ENCODE measurements at places on chromosomes 7 and 10.
A peak's percentile ranks its signal among the peaks of the same experiment; 100 is the strongest.

- DNase-seq: no peak
Measured at GRCh38 chr10:16904049-16904448, 86.8 kb upstream of the RSU1 start.

DNA sequence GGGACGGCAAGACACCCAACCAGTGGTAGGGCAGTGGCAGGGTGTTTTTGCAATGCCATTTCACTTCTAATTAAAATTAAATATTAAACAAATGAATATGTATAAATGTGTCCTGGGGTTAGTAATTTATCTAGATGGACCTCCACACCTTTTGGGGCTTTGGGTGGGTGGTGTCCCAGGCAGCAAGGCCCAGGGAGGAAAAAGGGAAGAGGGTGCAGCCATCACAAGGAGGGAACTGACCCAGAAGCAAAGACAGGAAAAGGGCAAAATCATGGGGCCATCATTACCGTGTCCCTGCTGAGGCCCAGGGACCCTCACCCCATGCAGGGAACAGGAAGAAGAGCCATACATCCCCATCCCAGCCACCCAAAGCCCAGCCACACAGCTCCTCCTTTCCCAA is 204.6 kb downstream of the GRID1 start:
- DNase-seq: no peak

GRCh38 chr10:86033581-86033980 is 333.0 kb downstream of the GRID1 start:
- DNase-seq: no peak

- DNase-seq: no peak
Measured at GRCh38 chr10:128367807-128368206, 241.6 kb upstream of the MKI67 start.

- DNase-seq: no peak
Measured at GRCh38 chr10:131024259-131025131, 287.0 kb downstream of the TCERG1L start.

DNA sequence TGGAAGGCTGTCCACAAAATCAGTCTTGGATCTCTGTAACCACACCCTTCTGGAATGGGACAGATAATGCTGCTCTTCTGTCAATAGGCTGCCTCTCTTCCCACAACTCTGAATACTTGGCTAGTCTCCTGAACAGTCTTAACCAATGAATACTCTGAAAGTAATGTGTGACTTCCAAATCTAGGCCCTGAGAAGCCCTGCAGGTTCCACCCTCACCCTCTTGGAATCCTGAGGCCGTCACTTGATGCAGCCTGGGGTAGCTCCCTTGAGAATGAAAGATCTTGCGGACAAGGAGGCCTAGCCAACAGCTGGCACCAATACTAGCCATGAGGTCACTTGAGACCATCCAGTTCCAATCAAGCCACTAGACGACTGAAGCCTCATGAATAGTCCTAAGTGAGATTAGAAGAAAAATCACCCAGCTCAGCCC is 109.2 kb downstream of the ARHGAP12 start:
- DNase-seq: no peak

- no peak for DNase-seq
Measured at GRCh38 chr10:28008054-28008453, 9.2 kb upstream of the ODAD2 start.

DNA sequence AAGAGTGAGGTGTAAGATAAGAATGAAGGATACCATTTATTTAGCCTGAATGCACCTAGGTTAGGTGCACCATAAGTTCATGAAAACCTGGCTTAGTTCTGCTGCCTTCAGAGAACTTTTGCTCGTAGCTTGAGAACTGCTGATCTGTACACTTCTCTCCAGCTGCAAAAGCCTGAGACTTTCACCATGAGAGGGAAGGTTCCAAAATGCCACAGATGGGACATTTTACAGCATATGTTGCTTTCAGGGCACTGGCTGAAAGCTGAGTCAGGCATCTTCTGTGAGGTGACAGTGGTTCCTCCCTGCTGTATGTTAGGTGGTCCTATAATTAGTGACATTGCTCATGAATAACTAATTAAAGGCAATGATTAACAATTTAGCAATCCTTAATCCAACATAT is 298.3 kb downstream of the GALNT17 start:
- no peak for DNase-seq

GRCh38 chr10:29345144-29345909 is 56.5 kb downstream of the LYZL1 start:
- DNase-seq: no peak

DNA sequence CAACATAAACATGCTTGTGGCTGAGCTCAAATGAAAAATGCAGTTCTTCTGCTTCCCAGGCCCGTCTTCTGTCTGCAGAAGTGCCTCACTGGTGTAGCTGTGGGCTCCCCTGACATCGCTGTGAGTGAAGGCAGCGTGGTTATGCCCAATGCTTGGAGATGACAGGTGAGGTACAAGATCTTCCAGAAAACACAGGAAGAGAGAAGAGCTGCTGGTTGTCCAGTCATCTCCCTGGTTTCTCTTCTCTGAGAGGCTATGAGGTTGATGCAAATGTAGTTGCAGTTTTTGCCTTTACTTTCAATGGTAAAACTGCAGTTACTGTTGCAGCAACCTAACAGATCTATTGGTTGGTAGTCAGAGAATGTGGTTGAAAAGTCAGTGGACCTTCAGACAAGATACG is 223.6 kb downstream of the GATA3 start:
- DNase-seq: no peak

DNA sequence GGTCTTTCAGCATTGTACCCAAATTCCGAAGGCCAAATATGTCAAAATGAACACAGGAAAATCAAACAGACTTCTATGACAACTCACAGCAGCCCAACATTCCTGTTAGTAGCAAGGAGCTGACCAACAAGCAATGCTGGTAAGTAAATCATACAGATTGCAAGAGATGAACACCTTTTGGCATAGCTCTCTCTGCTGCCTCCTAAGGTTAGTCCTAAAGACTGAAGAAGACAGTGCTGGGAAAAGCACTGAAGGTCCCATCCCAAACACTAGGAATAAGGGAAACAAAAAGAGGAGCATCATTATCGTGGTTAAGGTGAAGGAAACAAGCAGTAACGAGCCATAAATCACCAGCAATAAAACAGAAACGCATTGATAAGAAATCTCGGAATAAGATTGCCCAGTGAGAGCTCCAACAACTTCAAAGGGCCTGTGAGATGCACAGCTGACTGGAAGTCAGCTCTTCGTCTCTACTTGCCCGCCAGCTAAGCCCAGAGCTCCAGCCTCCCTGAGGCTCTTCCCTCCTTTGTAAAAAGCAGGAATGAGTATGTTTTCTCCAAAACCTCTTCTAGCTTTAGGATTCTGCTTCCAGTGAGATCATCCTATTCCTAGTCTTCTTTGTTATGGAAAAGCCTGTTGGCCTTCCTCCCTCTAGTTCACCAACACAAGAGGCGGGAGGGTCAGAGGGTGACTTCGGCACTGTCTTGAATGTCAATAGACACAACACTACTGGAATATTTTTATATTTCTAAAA is 15.3 kb downstream of the NUDT5 start:
- peak; percentile 68 for DNase-seq

DNA sequence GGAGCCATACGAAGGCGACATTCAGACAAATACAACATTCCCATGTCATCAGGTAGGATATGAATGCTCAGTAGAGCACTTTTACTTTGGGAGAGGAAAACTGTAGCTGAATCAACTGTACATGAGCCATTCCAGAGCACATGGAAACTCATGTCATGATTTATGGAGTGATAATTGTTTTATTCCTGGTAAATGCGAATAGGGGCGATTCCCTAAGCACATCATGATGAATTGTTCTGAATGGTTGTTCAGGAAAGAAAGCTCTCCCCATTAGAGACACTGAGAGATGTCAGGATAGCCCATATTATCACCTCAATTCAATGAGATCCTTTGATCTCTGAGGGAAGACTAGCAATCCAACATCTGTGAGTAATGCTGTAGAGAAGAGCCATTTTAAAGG is 243.6 kb downstream of the FOXP2 start:
- no peak for DNase-seq

DNA sequence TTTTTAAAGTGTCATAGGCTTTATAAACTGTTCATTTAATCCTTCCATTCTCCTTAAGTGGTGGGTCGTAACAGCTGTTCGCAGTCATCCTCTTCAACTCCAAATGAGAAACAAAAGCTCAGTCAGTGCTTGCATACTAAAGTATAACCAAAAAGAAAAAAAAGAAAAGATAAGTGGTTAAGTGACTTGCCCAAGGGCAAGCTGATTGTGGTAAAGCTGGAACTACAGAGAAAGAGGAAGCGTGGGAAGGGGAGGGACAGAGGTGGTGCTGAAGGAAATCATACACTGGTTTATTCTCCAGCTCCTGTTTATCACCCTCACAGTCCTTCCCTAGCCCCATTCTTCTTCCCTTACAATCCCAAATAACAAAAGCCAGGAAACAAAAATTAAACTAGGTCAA is 29.6 kb downstream of the IDE start:
- peak; percentile 3 for DNase-seq

DNA sequence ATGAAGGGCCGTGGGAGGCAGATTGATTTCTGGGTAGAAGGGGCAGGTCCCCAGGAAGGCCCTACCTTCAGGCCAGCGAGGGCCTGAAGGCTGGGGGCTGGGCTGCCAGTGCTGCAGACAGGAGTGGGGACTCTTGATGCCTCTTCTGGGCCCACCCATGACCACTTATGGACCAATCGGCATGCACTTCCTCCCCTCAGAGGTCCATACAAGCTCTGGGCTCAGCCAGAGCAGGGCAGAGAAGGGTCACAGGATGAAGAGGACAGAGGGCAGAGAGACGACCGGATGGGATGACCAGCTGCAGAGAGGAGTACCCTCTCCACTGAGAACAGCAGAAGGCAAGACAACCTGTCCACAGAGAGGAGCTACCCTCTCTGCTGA is 120.1 kb downstream of the DYNC2I1 start:
- no peak for DNase-seq

DNA sequence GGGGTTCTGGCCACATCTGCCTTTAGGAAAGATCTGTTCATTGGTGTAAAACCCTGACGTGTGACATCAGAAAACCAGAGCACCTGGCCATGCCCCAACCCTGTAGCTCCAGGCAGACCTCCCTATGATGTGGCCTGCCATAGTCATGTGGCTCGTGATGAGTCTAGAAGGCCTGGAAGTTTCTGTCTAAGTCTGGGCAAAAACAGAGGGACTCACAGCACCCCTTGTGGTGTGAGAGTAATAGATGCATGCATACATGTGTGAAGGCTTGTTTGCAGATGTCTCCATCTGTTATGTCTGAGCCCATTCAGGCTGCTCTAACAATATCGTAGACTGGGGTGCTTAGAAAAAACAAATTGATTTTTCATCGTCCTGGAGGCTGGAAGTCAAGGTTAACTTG is 309.3 kb downstream of the PAXIP1 start:
- DNase-seq: no peak

GRCh38 chr7:31284106-31284505 is 56.4 kb downstream of the NEUROD6 start:
- DNase-seq: no peak

DNA sequence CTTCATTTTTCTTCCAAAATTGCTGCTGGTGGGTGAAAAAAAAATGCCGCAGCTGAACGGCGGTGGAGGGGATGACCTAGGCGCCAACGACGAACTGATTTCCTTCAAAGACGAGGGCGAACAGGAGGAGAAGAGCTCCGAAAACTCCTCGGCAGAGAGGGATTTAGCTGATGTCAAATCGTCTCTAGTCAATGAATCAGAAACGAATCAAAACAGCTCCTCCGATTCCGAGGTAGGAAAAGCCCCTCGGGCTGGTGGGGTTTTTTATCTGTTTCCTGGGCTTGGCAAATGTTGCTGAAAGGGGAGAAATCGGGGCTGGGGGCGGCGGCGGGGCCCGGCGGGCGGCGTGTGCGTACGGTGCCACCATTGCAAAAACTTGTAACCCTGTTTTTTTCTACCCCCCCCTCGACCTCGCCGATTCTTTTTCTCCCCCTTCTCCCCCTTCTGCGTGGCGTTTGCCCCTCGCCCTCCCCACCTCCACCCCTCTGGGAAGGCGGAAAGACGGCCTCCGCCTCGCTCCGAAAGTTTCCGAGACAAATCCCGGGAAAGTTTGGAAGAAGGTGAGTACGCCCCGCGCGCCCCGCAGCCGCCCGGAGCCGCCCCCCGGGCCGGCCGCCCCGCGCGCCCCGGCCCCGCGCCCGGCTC is 789 bp downstream of the TCF7L2 start:
- DNase-seq: no peak

DNA sequence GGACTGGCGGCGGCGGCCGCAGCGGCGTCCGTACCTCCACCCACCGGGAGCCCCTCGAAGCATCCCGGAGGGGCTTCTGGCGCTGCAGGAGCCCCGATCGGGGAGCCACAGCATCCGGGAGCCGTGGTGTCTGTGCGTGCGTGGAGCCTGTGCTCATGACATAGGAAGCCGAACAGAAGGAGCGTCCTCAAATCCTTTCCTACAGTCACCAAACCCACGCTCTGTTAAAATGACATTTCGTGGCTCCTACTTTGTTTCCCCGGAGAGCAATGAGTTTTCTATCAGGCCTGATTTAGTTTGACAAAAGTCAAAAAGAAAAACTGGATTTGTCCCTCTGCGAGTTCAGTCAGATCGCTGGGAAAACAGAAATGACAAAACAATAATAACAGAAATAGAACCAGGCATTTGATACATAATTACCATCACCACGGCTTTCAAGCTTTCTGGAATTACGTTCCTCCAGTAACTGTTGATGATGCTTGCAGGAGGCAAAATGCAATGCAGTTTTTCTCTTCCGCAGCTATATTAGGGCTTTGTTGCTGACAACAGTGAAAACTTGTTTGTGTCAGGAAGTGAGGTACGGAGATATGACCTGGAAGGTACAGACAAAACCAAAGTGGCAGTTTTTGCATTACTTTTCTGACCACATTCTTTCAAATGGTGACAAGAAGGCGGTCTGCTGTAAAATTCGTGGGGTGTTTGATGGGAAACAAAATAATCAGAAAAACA is 219.3 kb upstream of the MKLN1 start:
- no peak for DNase-seq

- DNase-seq: no peak
Measured at GRCh38 chr7:101426303-101427011, 63.8 kb downstream of the COL26A1 start.

DNA sequence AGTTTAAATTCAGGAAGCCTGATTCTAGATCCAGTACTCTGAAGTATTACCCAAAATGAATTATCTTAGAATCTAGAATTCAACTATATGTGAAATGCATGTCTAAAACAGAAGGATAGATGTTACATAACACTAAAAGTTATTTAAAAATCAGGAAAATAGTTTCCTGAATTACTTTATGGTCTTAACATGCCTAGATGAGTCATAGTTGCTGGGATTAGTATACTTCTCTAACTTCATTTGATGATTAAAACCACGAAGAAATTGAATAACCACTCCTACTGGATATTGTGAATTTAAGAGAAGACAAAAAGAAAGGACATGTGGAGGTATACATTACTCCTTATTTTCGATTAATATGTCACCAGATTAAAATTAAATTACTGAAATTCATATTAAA is 65.5 kb downstream of the ATAD1 start:
- no peak for DNase-seq

All from NT2/D1 (cell line).